ENCODE measurements at places on chromosomes 2 and 18. TPM values are rescaled to one million over a fixed set of nuclear protein-coding genes. Genes with fewer than 3 reads are reported as not detected.

DNA sequence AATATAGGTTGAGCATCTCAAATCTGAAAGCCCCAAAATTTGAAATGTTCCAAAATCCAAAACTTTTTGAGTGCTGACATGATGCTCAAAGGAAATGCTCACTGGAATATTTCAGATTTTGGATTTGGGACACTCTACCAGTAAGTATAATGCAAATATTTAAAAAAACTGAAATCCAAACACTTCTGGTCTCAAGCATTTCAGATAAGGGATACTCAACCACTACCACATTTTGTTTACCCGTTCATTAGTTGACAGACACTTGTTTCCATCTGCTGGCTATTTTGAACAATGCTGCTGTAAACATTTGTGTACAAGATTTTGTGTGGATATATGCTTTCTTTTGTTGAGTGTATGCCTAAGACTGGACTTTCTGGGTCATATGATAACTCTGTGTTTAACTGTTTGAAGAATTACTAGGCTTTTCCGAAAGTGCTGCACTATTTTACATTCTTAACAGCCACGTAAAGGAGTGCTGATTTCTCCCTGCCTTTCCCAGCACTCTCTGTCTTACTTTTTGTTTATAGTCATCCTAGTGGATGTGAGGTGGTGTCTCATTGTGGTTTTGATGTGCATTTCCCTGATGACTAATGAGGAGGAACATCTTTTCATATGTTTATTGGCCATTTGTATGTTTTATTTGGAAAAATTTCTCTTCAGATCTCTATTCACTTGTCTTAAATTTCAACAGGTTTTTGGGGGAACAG lies 19.5 kb upstream of the DCDC2C start:
- DNase-seq, result no peak

PID1 gene
- total RNA-seq, result 3.5 TPM

FBXO15 gene
- total RNA-seq, result 0.64 TPM

DNA sequence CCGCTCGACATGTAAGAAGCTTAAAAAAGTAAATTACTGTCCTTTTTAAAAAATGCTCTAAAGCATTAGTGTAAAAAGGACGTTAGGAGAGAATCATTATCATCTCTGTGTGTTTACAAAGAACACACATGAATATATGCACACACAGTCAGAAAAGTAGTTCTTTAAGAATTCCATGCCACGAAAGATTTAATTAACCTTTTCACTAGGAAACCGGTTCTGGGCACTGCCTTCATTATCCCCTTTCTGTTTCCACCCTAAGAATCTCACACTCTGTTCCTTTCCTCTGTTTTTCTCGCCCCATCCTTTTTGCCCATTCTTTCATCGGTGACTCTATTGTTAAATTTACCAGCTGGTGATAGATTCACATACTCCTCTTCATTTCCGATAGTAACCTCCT lies 338.6 kb downstream of the DCC start:
- no peak for DNase-seq

NAGK gene
- total RNA-seq, result 38.9 TPM

Data from pancreas (tissue), 10 donors.